ENCODE measurements at places on chromosomes 5 and 9. TPM values are rescaled to one million over a fixed set of nuclear protein-coding genes. Genes with fewer than 3 reads are reported as not detected.

The EEIG1 gene
- 3.9 TPM for total RNA-seq

The PCDHA1 gene
- not detected for total RNA-seq

The EIF4E1B gene
- not detected for total RNA-seq

The OBP2B gene
- total RNA-seq = not detected

The LHX3 gene
- total RNA-seq = not detected

The RASGEF1C gene
- total RNA-seq = not detected

The CNTFR gene
- not detected for total RNA-seq

The PCDH12 gene
- total RNA-seq = under 0.01 TPM

The HARS1 gene
- total RNA-seq = 123 TPM

The GABRA1 gene
- total RNA-seq = not detected

The SPINK13 gene
- 0.58 TPM for total RNA-seq

The AK8 gene
- total RNA-seq = 0.14 TPM

The GNG10 gene
- total RNA-seq = 87.8 TPM

The CCNH gene
- 62.0 TPM for total RNA-seq

The SSBP2 gene
- 7.7 TPM for total RNA-seq

The GABBR2 gene
- 0.75 TPM for total RNA-seq

The LCN12 gene
- total RNA-seq = 1.2 TPM

The IL13 gene
- not detected for total RNA-seq

The ORM2 gene
- total RNA-seq = not detected

The GDF9 gene
- total RNA-seq = 0.52 TPM

The NME5 gene
- total RNA-seq = 1.0 TPM

The CDH6 gene
- total RNA-seq = 34.9 TPM

The GABRB2 gene
- not detected for total RNA-seq

The ENTREP1 gene
- 0.87 TPM for total RNA-seq

The FGD3 gene
- 0.58 TPM for total RNA-seq

The SEC61B gene
- total RNA-seq = 170 TPM

The LHX6 gene
- total RNA-seq = not detected

The HTR4 gene
- total RNA-seq = not detected

The SLC6A7 gene
- total RNA-seq = not detected

The NEUROG1 gene
- not detected for total RNA-seq

The EPB41L4A gene
- total RNA-seq = 17.2 TPM

The HTR1A gene
- total RNA-seq = not detected

The ANGPTL2 gene
- 1.7 TPM for total RNA-seq

The DAB2 gene
- 13.2 TPM for total RNA-seq

The OLFM1 gene
- not detected for total RNA-seq

The KDM4C gene
- total RNA-seq = 16.5 TPM

The ADAMTS2 gene
- 0.29 TPM for total RNA-seq

The CEP72 gene
- 7.6 TPM for total RNA-seq

The RNF183 gene
- total RNA-seq = not detected

The SRD5A1 gene
- 21.4 TPM for total RNA-seq

The TLX3 gene
- total RNA-seq = 0.87 TPM

The PITX1 gene
- total RNA-seq = 0.14 TPM

The STPG3 gene
- total RNA-seq = not detected

The NEURL1B gene
- total RNA-seq = 1.0 TPM

The PTPRD gene
- 5.6 TPM for total RNA-seq

The SHOC1 gene
- total RNA-seq = 0.07 TPM

The PRR16 gene
- 0.23 TPM for total RNA-seq

The PCDHA9 gene
- total RNA-seq = not detected

The SLCO6A1 gene
- total RNA-seq = not detected

The SYNPO gene
- 0.43 TPM for total RNA-seq

The ANKDD1B gene
- total RNA-seq = 1.3 TPM

The RECK gene
- total RNA-seq = 6.6 TPM

The DIRAS2 gene
- total RNA-seq = 4.8 TPM

The TMOD1 gene
- 0.98 TPM for total RNA-seq

The FAXDC2 gene
- 0.52 TPM for total RNA-seq

Data from epithelial cell of proximal tubule (primary cell).